ENCODE measurements at places on chromosomes 7 and 10.

- DNase-seq: no peak
Measured at GRCh38 chr7:158541346-158542010, 46.1 kb downstream of the PTPRN2 start.

GRCh38 chr10:80503584-80504157 is 34.0 kb upstream of the SH2D4B start:
- no peak for DNase-seq

DNA sequence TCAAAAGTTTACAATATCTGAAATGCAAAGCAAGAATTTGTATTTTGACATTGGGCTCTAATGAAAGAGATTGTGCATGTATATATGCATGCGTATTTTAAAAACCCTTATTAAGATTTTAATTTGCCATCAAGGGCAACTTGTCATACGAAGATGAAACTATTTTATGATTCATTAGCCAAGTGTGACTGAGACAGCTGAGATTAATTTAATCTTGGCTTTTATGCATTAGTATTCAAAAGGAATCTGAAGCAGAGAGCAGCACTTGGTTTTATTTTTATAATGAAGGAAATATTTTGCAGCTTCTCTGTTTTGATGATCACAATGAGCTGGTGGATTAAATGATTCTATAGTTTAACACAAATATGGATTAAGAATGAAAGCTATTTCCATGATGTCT is 45.9 kb upstream of the AKR1E2 start:
- no peak for DNase-seq

DNA sequence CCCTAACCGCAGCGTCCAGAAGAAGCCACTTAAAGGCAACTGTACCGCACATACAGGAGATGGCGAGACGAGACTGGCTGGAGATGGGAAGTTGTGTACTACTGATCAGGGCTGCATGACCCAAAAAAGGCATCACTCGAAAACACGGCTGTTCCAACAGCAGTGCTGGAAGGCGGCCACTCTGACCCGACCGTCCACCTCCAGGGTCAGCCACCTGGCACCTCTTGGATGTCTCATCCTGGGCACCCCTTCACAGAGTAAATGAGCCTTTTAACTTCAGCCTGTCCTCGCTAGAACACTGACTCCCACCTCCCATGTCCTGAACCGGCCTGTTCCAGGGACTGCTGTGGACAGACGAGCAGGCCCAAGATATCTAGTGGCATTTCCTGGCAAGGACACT is 180.7 kb downstream of the DIP2C start:
- DNase-seq: no peak

GRCh38 chr10:119595676-119596515 is 868 bp downstream of the TIAL1 start:
- no peak for DNase-seq

GRCh38 chr7:41567031-41567730 is 135.7 kb downstream of the INHBA start:
- DNase-seq: no peak

GRCh38 chr7:96430356-96430755 is 108.5 kb upstream of the SLC25A13 start:
- DNase-seq: no peak

- no peak for DNase-seq
Measured at GRCh38 chr10:119502209-119502608, 40.3 kb downstream of the RGS10 start.

GRCh38 chr7:43099750-43100149 is 12.7 kb upstream of the HECW1 start:
- no peak for DNase-seq

DNA sequence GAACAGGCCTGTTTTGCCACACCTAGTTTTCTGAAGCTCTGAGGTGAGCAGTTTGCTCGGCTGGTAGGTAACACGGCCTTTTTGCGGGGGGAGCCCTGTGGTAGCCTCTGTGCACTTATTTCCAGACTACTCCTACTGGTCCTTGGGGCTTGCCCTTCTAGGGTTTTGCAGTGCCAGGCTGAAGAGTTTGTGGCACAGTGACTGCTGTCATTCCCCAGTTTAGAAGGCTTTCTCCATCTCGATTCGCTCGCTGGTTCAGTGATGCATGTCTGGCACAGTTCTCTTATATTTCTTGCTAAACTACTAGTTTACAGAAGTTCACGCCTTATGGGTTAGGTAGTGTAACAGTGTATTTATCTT is 711 bp downstream of the KIF20B start:
- DNase-seq: no peak

GRCh38 chr10:53395449-53395848 is 622.9 kb upstream of the MBL2 start:
- no peak for DNase-seq

- no peak for DNase-seq
Measured at GRCh38 chr10:69180525-69181204, 631 bp downstream of the SUPV3L1 start.

DNA sequence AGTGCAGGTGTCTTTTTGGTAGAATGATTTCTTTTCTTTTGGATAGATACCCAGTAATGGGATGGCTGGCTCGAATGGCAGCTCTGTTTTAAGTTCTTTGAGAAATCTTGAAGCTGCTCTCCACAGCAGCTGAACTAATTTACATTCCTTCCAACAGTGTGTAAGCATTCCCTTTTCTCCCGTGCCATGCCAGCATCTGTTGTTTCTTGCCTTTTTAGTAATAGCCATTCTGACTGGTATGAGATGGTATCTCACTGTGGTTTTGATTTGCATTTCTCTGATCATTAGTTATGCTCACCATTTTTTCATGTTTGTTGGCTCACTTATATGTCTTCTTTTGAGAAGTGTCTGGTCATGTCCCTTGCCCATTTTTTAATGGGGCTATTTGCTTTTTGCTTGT is 486.3 kb downstream of the GALNT17 start:
- DNase-seq: no peak

DNA sequence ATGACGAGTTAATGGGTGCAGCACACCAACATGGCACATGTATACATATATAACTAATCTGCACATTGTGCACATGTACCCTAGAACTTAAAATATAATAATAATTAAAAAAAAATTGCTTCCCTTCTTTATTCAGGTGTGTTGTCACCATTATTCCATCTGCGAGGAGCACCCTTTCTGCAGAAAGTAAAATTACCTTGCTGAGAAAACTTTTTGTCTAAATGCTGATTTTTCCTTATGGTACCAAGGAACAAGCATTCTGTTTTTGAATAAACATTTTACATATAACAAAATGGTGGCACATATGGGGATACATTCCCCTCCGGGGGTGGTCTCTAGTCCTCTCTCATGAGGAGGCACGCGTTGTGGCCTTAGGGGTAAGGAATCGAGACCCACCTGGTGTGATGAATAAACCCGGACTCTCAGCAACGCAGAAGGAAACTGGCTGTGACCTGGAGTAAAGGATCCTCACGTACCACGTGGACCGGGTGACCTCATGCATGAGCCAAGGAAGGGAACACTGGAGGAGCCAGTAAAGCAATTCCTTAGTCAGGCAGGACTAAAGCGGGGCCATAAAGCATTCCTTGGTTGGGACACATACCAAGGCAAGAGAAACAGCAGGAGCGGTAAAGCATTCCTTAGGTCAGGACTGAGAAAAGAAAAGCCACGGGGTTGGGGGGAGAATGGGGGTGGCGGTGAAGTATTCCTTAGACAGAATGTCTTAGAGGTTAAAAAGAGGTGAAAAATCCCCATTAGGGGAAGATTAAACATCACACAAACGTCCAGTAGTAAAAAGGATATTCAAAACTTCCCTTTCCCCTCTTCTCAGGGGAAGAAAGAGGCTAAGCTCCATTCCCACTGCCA is 20.8 kb upstream of the OPTN start:
- no peak for DNase-seq

DNA sequence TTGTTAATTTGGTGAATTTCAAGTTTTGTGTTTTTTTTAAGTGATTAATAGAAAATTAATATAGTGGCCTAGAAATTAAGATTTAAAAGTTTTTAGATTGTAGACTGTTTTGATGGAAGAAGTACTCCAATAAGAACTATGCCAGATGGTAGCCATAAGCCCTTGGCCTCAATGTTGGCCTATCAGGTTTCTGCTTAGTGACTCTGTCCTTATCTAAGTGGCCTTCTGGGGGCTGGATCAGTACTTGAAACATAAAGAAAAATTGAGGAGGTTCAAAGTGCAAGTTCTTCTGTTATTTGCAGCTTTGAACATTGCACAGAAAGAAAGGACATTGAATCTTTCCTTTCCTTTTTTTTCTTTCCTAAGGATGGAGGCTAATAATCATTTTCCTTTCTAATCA is 9.9 kb downstream of the CCDC126 start:
- no peak for DNase-seq

DNA sequence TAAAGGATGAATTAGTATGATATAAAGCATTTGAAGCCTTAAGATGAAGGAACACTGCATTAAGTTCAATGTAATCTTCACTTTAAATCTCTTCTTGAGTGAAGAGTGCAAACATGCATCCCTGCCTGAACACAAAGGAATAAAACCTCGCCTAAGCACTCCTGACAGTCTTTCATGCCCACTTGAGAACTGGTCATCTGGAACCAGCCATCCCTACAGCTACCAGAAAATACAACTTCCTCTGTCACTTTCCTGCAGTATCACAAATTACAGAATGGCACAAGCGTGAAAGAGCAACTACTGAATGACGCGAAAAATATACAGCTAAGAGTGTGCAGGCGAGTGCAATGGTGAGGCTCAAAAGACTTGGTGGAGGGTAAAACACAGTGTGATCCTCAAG is 1079.9 kb downstream of the CNTNAP2 start:
- DNase-seq: no peak

DNA sequence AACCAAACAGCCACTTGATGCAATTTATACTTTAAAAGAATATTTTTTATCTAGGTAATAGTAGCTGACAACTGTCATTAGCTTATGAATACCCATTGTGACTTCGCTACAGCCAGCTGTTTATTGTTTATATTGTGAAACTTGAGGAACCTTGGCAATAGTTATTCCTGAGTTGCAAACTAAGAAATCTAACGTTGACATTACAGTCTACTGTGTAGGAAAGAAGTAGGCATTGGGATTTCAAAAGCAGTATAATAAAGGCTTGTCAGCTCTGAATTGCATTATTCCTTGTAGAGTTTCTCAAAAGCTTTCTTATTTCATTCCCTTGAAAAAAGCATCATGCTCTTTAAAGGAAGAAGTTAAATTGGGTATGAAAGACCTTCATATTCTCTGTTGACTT is 42.7 kb upstream of the OIT3 start:
- DNase-seq: no peak

DNA sequence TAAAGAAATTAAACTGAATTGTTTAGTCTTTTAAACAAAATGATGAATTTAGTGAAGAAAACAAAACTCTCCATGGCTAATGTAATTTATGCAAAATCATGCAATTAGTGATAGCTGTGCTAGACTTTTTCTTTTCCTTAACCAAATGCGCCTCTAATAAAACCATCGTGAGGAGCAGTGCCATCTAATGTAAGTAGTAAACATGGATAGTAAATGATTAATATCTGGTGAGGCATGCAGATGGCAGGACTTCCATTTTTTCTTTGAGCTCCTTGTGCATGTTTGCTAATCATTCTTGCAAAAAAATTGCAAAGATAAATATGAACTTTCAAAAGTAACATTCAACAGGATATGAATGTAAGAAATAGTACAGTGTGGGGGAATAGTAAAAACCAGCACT is 2.3 kb downstream of the INSYN2A start:
- DNase-seq: no peak

DNA sequence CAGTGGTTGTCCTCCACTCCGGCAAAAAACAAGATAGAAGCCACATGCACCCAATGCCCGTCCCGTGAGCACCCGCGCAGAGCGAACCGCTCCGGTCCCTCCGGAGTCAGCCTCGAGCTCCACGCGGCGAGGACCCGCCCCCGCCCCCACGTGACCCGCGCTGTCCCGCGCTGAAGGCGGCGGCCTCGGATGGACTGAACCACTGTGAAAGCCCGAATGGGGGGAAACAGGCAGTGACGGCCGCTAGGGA is 766 bp upstream of the EIF3B start:
- peak; percentile 88 for DNase-seq

GRCh38 chr10:130957423-130957822 is 354.1 kb downstream of the TCERG1L start:
- DNase-seq: no peak

DNA sequence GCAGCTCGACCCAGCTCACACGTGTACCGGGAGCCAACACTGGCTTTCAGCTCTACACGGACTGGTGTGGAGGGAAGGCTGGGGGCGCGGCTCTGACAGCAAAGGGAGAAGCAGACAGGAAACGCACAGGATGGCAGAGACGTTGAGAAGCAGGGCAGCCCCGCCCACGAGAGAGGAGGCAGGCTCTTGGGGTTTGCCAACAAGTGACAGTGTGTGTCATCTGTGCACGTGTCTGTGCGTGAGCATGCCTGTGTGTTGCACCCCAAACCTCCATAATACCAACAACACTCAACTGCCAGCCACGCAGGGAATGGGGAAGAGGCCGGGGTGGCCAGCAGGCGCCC is 64.4 kb upstream of the PDGFA start:
- no peak for DNase-seq

DNA sequence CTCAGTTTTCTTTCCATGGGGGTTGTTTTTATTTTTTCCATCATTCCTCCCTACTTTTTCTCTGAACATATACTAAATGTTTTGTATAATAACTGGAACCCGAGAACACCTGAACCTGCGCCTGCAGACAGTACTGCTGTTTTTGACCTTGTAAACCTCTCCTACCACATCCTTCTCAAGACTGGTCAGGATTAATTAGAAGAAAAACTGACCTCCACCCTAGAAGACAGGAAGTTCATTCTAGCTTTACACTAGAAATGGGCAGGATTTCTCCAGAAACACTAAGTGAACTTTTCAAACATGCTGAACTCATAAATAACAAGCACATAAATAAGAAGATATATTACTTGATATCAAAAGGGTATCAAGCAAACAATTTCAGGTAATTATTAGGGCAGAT is 751 bp upstream of the HYCC1 start:
- no peak for DNase-seq

GRCh38 chr10:34962866-34963265 is 127.3 kb downstream of the CUL2 start:
- DNase-seq: no peak

DNA sequence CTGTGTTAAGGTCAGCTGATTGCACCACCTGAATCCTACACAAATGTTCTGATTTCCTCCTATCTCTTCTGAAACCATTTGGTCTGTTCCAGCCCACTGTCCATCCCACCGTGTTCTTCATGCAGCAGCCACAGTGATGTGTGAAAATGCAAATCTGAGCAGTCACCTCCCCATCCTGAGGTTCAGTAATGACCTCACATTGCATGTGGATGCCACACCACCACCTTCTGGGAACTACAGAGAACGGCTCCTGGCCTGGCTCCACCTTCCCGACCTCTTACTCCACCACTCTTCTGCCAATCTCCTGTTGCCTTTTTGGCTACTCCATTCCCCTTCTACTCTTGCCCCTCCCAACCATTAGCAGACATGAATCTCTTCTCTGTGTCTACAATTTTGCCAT is 244.4 kb downstream of the TNS3 start:
- DNase-seq: no peak

Measured in 8988T (cell line).